ENCODE measurements at places on chromosomes 11 and 22.

DNA sequence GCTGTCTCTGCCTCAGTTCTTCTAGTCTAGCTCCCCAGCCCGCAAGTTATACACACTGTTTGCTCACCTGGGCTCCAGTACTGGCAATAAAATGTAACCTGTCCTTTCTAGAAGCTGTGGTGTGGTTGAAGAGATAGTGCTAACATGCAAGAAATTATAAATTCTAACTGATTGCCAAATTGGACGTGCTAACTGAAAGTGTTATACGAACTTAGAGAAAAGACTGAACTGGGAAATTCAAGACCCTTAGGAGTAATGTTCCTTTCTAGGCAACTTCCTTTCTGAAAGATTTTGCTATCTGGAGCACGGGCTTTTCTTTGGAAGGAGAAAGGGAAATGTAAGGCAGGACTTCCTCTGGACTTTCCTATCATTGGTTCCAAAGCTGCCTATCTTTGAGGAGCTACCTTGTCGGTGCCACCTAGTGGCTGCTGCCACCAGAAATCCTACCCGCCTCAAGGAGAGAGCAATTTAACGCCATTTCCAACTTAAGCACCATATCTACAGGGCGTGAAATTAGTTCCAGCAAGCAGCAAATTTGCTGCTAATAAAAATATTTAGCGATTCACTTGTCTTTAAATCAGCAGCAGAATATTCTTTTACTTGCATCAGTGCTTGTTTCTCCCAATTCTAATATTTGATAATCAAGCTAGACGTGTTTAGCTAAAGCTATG is 12.7 kb upstream of the TMEM218 start:
- DNase-seq, result no peak

DNA sequence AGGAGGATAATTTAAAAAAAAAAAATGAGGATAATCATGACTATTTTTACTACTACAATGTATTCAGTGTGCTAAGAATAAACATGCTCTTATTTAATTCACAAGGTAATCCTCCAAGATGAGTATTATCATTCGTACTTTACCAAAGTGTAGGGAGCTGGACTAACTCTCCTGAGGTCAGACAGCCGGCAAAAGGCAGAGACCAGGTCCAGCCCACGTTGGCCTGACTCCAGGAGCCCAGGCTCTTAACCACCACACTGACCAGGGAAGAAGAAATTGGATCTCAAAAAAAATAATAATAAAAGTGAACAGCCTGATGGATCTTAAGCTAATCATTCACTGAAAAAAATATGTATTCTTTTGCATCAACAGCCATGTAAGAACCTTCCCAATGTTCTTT is 25.2 kb downstream of the PLAAT3 start:
- DNase-seq, result no peak

GRCh38 chr11:58921778-58922390 is 17.4 kb upstream of the GLYATL1 start:
- no peak for DNase-seq

- DNase-seq, result no peak
Measured at GRCh38 chr11:91299980-91300379, 924.6 kb upstream of the FAT3 start.

GRCh38 chr22:42438293-42438650 is 6.1 kb upstream of the NFAM1 start:
- DNase-seq, result no peak

GRCh38 chr11:74683279-74683871 is 47.9 kb downstream of the CHRDL2 start:
- no peak for DNase-seq

DNA sequence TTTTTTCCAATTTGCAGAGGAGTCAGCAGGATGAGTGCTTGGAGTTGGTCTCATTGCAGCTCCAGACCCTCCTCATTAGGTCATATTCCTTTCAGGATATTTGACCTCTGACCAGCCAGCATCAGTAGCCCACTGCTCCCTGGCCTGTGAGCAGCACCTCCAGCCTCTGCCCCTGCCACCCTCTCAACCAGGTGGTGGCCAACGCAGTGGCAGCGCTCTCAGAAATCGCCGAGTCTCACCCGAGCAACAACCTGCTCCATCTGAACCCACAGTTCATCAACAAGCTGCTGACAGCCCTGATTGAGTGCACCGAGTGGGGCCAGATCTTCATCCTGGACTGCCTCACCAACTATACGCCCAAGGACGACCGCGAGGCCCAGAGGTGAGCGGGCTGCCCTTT is 27.0 kb downstream of the C22orf42 start:
- DNase-seq, result no peak

DNA sequence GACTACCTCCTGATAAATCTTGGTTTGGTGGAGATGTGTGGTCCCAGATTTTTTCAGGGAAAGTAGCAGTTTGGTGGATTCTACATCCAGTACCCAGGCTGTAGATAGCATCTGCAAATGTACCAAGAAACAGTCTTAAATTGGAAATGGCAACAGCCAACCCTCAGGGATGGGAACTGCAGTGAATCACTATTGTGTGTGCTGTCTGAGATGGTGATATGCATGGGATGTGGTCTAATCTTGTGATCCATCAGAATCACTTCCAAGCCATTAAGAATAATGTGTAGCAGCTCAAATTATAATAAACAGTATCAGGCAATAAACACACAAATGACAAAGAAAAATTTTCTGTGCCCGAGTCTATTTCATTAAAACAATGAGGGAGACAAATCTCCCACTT is 3.4 kb downstream of the OLFML1 start:
- no peak for DNase-seq

GRCh38 chr11:130278151-130278550 is 36.6 kb downstream of the ZBTB44 start:
- DNase-seq, result no peak

DNA sequence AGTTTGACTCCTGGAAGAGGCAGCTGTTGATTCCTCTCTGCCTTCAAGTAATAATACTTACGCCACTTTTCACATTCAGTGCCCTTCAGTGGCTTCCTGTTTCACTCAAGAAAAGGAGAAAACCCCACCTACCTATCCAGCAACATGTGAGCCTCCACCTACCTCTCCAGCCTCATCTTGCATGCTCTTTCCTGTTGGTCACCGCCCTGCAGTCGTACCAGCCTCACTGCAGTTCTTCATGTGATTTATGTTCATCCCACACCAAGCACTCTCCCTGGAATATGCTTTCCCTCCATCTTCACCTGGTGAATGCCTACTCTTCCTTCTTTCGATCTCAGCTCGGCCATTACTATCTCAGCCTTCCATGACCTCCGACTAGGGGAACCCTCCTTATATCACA is 21.8 kb upstream of the YWHAH start:
- DNase-seq, result no peak

- no peak for DNase-seq
Measured at GRCh38 chr11:79076526-79077115, 364.2 kb downstream of the TENM4 start.

DNA sequence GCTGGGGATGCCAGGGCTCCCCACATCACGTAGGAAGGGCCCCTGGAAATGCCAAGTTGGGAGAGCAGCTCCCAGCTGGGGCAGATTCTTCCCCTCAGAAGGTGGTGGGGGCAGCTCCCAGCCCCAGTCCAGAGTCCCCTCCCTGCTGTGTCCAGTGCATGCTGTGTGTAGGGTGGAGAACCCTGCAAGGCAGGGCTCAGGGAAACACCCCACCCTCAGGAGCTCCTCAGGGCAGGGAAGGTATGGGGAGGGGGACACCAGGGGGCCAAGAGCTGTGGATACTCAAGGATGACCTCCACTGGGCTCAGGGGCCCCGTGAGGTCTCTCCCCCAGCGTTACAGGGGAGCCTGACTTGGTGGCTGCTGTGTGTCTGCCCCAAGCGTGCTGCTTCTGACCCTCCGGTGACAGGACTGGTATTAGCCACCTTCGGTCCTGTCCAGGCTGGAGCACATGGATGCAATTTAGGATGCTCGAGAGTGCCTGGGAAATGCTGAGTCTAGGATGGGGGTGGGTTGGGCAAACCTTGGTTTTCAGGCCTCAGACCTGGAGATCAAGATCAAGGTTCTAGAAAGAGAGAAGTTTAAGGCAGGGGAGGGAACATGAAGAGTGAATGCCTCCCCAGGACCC is 16.1 kb upstream of the CABP7 start:
- DNase-seq, result no peak

DNA sequence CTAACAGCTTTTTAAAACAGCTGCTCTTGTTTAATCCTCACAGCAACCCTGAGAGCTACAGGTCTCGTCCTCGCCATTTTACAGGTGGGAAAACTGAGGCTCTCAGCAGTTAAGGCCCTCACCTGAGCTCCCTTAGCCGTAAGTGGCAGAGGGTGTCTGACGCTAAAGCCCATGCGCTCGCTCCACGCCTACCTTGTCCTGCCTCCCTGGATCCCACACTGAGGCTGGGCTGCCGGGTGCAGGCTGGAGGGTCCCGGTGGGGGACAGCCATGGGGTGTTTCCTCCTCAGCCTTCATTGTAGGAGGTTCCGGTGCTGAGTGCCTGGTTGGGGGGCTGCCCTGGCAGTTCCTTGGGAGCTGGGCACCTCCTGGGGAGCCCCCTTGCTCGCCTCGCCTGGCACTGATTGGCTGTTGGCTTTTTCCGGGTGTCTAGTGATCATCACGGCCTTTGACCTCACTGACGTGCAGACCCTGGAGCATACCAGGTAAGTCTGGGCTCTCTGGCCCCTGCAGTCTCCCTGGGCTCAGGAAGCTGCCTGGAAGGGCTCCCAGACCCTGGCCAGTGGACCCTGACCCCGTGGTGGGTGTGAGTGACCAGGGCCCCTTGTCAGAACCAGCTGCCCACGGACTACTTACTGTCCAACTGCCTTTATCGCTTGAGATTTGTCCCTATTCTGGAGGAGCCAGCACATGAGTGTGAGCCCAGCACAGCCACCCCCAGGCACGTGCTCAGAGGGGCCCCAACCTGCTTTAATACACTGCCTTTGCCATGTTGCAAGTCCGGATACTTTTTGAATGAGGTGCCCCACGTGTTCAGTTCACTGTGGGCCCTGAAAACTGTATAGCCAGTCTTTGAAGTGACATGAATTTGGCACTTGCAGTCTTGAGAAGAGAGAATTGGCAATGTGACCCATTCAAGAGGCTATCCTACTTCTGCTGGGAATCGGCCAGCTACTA is 12.6 kb downstream of the RAB36 start:
- DNase-seq, result no peak

DNA sequence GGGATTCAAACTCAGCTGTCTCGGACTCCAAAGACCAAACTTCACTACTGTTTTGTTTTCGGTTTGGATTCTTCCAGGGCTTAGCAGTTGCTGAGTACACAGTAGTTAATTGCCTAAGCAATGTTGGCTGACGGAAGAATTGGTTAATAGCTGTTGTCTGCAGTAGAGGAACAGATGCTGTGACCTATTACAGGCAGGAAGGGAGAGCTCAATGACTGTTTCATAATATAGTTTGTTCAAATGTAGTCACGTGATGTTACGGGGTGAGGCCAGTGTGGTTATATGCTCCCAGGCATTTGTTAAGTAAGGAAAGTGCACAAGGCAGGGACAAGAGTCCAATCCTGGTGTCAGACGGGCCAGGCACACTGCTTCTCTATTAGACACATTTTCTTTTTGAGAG is 222.6 kb upstream of the CCDC90B start:
- DNase-seq, result no peak

DNA sequence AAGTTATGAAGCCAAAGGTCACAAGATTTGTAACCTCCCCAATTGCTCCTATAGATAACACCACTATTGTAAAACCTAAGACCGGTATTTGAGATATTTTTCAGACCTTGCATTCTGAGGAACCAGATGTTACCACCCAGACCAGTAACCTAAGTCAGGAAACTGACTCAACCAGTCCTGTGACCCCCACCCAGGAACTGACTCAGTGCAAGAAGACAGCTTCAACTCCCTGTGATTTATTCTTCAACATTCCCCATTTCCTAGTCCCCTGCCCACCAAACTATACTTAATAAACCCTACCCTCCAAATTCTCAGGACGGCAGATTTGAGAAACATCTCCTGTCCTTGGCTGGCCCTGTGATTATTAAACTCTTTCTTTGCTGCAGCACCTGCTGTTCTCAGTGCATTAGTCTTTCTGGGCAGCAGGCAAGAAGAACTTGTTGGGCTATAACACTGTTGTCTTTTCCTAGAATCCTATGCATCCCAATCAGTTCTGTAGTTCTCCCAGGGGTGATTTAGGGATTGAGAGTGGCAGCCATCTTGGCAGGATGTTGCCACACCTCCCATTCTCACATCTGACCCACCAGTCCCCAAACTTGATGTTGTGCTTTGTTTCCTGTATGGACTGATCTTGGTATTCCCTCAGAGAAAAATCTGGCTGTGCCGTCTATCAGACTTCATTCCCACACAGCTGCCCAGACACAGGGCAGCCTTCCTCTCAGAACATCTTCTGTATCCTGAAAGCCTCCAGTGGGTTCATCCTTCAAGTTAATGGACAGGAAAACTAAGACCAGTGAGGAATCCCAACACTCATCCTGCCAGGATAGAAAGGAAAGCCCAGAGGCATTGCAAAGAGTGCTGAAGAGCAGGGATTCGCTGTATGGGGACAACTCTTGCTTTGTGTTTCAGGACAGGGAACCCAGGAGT is 104.0 kb downstream of the PDE2A start:
- no peak for DNase-seq

DNA sequence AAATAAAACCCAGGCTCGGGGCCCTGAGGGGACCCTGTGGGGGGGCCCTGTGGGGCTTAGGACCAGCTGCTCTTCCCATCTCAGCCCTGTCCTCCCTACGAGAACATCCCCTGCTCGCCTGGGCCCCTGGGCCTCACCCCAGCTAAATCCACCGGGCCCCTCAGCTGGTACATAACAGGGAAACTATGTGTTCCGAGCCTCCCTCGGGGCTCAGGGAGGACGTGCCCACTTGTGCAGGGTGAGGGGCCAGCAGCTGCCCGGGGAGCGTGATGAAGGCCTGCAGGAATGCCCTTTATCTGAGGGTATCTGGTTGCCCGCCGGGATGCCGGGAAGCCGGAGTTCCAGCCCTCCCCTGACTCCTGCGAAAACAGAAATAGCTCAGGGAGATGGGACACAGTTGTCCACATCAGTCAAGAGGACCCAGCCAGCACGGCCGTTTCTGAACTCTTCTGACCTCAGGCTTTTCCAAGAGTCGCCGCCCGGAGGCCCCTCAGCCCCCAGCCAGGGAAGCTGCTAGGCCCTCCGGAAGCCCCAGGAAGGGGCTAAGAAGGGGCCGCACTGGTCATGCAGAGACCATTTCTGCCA is 20.6 kb downstream of the MRPL23 start:
- DNase-seq, result no peak

DNA sequence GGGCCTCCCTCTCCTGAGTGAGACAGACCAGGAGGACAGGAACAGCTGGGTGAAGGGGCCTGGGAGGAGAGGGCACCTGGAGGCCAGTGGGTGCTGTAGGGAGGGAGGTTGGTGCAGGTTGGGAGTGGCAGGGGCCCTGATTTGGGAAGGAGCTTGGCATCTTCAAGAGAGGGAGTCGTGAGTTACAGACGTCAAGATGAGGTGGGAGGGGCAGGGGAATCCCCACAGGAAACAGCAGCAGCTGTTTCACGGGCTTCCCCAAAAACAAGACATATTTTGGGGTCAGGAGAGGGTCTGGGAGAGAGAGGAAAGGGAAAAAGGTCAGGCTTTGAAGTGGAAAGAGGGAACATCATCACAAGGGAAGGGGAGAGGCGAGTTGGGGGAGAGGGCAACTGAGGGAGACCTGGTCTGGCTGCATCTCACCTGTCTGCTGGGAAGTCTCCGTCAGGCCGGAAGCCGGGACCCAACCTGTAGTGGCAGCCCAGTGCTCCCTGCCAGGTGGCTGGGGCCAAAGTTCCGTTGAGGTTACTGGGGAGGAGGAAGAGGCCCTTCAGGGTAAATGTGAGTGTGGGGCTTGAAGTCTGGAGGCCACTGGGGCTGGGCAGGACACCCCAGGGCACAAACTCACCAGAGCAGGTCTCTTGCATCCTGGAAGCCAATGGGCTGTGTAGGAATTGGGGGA is 4.4 kb downstream of the NAALADL1 start:
- no peak for DNase-seq
